ENCODE measurements at places on chromosomes 5 and 9.

DNA sequence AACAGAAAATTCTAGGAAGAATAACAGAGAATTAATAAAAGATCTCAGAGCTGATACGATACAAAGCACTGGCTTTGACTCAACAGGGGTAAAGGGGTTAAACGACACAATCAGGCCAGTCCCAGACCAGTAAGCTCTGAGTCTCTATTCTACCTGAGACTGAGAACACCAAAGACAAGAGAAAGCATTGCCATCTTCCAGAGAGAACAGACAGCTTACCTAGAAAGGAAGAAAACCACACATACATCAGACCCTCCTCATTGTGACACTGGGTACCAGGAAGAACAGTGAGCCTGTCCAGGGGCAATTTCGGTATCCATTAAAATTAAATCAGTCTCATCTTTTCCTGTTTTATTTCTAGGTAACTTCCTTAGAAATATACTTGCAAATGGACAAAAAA is 41.1 kb downstream of the MRPL36 start:
- no peak for DNase-seq

- DNase-seq: no peak
Measured at GRCh38 chr5:133081703-133082102, 29.9 kb downstream of the HSPA4 start.

- no peak for DNase-seq
Measured at GRCh38 chr5:40233268-40233667, 446.4 kb upstream of the PTGER4 start.

DNA sequence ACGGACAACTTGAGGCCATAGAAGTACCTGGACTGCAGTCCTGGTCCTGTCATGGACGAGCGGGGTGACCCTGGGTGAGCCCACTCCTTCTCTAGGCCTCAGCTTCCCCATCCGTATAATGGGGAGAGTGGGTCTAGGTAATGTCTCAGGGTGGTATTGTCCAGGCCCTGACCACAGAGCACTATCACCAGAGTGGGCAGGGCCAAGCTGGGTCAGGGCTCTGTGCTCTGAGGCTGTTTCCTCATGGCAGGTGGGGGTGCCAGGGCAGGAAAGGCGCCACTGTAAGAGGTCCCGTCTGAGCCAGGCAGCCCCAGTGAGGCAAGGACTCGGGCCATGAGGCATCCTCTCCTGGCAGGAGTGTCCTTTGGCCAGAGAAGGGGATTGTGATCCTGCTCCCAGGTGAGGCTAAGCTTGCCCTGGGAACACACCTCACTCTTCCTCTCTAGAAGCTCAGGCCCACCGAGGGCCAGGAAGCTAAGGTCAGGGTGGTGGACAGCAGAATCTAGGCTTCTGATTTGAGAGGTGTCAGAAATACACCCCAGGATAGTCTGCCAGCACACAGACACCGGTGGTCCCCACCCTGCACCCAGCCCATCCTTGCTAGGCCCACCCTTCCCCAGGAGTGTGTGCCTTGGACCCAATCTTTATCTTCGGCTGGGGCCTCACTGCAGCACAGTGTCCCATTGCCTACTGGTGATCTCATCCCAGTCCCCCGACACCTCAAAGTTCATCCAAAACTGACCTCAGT is 1.5 kb upstream of the MYOZ3 start:
- DNase-seq: no peak

DNA sequence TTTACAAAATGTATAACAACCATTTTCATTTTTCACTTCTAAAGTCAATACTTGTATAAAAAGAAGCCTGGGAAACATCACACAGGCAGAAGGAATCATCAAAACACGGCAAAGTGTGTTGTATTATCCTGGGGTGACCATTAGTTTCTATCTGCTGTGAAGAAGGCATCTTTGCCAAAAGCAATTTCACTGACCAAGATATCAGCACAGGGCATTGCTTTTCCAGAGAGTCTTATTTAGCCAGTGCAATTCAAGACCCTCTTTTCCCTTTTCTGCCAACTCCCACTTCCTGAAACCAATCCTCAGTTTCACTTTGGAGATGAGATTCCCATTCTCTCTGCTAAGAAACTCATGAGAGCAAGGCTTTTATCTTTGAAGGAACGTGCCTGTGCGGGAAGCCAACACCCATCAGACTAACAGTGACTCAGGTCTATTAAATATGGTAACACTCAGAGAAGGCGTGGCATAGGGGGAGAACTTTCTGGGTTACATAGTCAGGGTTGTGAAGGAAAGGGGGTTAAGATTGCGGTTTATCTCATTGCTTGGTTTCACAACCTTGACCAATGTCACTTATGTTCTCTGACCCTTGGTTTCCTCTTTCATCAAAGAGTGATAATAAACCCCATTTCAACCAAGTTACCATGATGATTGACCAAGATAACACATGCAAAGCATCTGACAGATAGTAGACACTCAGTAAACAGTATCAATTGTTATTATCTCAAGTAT is 666.9 kb upstream of the KLF4 start:
- no peak for DNase-seq

Measured in stimulated activated CD8-positive, alpha-beta memory T cell treated with anti-CD3 and anti-CD28 coated beads, Interleukin-4, amount 100 ng/mL, for 1 hour (primary cell).